ENCODE measurements at places on chromosomes 1 and 21.

- no peak for DNase-seq
Measured at GRCh38 chr1:94154989-94155388, 34.0 kb upstream of the ABCA4 start.

- no peak for DNase-seq
Measured at GRCh38 chr1:8218351-8219092, 99.4 kb upstream of the SLC45A1 start.

DNA sequence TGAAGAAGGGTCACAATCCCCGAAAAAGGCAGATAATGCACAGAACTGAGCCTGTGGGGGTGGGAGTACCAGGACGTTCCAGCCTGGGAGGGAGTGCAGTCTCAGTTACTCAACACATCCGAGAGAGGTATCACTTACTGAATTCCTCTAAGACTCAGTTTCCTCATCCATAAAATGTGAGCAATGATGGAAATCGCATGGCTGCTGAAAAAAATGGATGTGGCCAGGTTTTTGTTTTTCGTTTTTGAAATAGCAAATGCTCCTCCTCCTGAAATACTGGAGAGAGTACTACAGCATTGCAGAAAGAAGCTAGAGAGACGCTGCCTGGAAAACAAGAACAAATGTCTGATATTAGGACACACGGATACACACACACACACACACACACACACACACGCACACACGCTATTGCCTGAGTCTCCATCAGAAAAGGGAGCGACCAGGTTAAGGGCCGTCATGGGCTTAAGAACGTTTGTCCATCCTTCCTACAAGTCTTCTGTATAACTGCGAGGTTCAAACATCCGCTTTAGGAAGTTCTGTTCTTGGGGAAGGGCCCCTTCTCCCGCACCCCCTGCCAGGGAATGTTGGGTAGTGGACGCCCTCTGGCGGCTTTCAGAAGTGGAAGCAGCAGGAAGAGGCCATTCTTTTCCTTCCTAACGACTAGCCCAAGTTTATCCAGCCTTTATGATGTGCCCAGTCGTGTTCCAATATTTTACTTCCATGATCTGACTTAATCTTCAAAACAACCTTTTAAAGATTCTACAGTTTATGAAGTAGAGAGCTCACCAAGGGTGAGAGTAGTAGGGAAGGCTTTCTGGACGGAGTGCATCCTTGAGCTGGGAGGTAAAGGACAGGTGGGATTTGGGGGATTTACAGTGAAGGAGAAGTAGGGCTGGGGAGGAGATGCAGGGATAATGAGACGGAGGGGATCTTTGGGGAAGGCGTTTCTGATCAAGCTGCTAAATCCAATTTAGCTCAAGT lies 699 bp upstream of the NES start:
- DNase-seq = peak; percentile 82

DNA sequence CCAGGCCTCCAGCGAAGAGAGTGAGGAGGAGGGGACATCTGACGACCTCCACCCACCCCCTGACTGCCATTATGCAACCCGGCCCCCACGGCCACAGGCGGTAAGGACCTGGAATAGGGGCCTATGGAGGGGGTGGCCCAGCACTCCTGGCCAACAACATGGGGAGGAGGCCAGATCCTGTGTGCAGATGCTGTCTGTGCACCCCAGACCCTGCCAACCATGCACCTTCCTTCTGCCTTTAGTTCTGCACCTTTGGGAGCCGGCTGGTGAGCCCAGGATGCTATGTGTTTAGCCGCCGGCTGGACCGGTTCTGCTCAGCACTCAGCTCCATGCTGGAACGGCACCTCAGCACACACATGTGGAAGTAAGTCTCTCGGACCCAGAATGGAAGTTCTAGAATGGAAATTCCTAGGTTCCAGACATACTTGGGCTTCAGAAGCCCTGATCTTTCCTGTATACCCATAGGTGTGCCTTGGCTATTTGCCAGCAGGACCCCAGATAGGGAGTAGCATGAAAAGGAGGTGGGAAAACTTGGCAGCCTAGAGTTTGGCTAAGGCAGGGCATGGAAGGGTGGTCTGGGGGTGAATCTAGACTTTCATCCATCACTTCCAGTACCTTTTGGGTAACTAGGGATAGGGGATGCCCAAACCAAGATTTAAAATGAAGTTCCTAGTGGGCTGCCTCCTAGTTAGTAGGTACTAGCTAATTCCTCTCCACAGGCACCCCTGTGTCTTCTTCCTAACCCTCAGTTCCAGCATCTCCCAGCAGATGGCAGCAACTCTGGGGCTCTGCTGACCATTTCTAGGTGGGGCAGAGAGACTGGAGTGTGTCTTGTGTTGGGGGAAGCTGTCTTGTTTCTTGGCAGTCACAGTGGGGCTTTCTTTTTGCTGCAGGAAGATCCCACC lies 3.6 kb upstream of the CYB561D1 start:
- peak; percentile 74 for DNase-seq

- no peak for DNase-seq
Measured at GRCh38 chr1:46697053-46697452, 21.9 kb downstream of the EFCAB14 start.

GRCh38 chr21:37463083-37463801 lies 96.7 kb downstream of the DYRK1A start:
- no peak for DNase-seq

GRCh38 chr1:30404341-30404740 lies 319.0 kb downstream of the MATN1 start:
- DNase-seq = no peak

DNA sequence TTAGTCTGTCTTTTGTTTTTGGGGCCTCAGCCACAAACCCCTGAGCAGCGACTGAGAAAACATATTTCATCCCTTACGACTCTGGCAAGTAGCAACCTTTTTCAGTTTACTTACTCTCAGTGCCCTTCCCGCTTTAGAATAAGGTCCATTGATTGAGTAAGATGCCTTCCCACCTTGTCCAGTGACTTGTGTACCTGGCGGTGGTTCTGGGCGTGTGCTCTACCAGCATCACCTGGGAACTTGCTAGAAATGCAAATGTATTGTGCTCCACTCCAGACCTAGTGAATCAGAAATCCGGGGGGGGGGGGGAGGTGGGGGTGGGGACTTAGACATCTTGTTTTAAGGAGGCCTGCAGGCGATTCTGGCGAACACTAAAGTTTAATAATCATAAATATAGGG lies 72.1 kb downstream of the S1PR1 start:
- no peak for DNase-seq

GRCh38 chr1:23198373-23198772 lies 18.9 kb downstream of the HTR1D start:
- no peak for DNase-seq

DNA sequence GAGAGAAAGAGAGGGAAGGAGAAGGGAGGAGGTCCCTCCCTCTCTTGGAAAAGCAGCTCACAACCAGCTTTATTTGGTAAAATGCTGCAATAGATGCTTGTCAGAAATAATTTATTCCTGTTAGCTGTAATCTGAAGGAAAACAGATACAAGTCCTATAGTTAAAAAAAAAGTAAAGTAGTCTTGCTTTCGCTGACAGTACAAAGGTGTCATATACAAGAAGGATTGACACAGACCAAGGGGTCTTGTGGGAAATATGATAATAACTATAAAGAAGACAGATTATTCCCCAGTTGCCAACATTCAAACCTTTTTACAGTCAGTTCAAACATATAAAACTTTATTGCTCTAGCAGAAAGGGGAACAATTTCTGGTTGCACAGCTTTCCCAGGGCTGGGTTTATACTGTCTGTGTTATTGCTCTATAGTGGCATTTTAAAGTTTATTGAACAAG lies 145.0 kb downstream of the PBX1 start:
- DNase-seq = no peak

DNA sequence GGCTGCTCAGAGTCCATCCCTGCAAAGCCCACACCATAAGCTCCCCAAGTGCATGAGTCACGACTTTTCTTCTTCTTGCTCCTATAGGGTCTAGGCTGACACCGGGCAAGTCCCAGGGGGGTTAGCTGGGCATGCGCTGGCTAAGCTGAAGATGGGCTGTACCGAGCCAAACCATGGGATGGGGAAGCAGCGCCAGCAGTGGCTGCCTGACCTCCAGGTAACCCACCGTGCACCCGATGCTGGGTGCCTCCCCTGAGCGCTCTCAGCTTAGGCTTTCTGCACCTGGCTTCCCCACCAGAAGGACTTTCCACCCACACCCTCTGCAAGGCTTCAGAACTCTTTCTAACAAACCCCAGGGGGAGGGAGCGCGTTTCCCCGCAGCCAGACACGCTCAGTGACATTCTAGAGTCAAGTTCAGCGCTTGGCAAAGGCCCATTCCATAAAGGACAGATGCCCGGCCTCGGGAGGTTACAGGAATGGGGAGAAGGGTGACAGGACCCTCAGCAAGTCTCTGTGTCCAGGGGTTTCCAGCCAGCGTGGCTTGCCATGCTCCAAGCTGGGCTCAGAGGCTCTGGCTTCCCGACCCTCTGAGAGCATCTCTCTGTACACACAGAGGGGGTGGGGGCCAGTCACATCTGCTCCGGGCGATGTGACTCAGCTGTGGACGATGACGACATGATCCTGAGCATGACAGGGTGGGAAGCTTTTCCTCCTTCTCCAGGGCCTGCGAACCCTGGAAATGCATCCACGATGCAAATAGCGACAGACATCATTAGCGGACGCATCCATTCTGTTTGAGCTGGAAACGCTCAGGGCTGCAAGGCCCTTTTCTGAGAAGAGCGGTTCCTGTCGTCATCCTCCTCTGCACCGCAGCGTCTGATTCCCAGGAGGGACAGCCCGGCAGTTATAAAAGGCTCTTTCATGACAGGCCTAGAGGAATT lies 107.8 kb downstream of the SIK1 start:
- no peak for DNase-seq
